LHCN-M2 (cell line): ENCODE measurements at places on chromosomes 2 and 18. TPM values are rescaled to one million over a fixed set of nuclear protein-coding genes. Genes with fewer than 3 reads are reported as not detected.

MYO1B gene
- total RNA-seq: 108 and 117 TPM in 2 replicates

CPSF3 gene
- 56.0 and 61.0 TPM in 2 replicates for total RNA-seq

CNGA3 gene
- total RNA-seq: 0.23 and 0.58 TPM in 2 replicates

CENPA gene
- total RNA-seq: 22.1 and 29.9 TPM in 2 replicates

SLC23A3 gene
- 0.06 TPM in 1 of 2 replicates, not detected in the other for total RNA-seq

DIPK1C gene
- not detected in 2 replicates for total RNA-seq

ITPRIPL1 gene
- 0.34 and 0.83 TPM in 2 replicates for total RNA-seq

FZD7 gene
- 13.5 and 14.5 TPM in 2 replicates for total RNA-seq

PROKR1 gene
- not detected in 2 replicates for total RNA-seq

REG3A gene
- total RNA-seq: not detected in 2 replicates

EMILIN2 gene
- total RNA-seq: 0.75 and 1.2 TPM in 2 replicates

LRRTM4 gene
- total RNA-seq: not detected in 2 replicates

TAF1B gene
- total RNA-seq: 23.0 and 23.9 TPM in 2 replicates

REG1A gene
- not detected in 2 replicates for total RNA-seq

IL1F10 gene
- not detected in 2 replicates for total RNA-seq

ANTXR1 gene
- total RNA-seq: 181 and 209 TPM in 2 replicates

PKDCC gene
- 5.7 and 7.1 TPM in 2 replicates for total RNA-seq

TUBB8B gene
- total RNA-seq: not detected in 2 replicates

WDR35 gene
- total RNA-seq: 10.3 and 10.6 TPM in 2 replicates

GNAL gene
- total RNA-seq: 0.17 and 0.58 TPM in 2 replicates

RAX gene
- not detected in 2 replicates for total RNA-seq
